Cardiac atrium fibroblast (primary cell): ENCODE measurements at places on chromosomes 11 and 22. TPM values are rescaled to one million over a fixed set of nuclear protein-coding genes. Genes with fewer than 3 reads are reported as not detected.

ATM gene
- total RNA-seq = 50.2 and 56.4 TPM in 2 replicates

BTBD10 gene
- total RNA-seq = 21.2 and 27.4 TPM in 2 replicates

INSC gene
- total RNA-seq = 2.3 TPM in 1 of 2 replicates, not detected in the other

MRGPRX4 gene
- not detected in 2 replicates for total RNA-seq

POLR2F gene
- 75.5 and 93.0 TPM in 2 replicates for total RNA-seq

KCNK7 gene
- not detected in 2 replicates for total RNA-seq

OR51E2 gene
- total RNA-seq = not detected in 2 replicates

BTG4 gene
- total RNA-seq = not detected in 2 replicates

MMP3 gene
- not detected in 2 replicates for total RNA-seq

TRIM6 gene
- 0.32 and 0.72 TPM in 2 replicates for total RNA-seq

INPP5J gene
- total RNA-seq = 0.16 TPM in 1 of 2 replicates, not detected in the other

PLA2G6 gene
- 10.3 and 15.1 TPM in 2 replicates for total RNA-seq

TSGA10IP gene
- not detected in 2 replicates for total RNA-seq

JAML gene
- total RNA-seq = not detected in 2 replicates

TMEM191C gene
- total RNA-seq = 0.32 and 0.54 TPM in 2 replicates

IFITM10 gene
- 0.18 and 0.65 TPM in 2 replicates for total RNA-seq

CARD18 gene
- total RNA-seq = not detected in 2 replicates

SEC14L6 gene
- not detected in 2 replicates for total RNA-seq

CFAP300 gene
- total RNA-seq = 10.0 and 10.8 TPM in 2 replicates

SHANK2 gene
- 0.18 and 0.49 TPM in 2 replicates for total RNA-seq

C11orf16 gene
- not detected in 2 replicates for total RNA-seq

OR8D1 gene
- total RNA-seq = not detected in 2 replicates

PNPLA2 gene
- total RNA-seq = 27.1 and 29.4 TPM in 2 replicates

CECR2 gene
- 2.4 and 3.1 TPM in 2 replicates for total RNA-seq

KRTAP5-9 gene
- not detected in 2 replicates for total RNA-seq

SERPIND1 gene
- under 0.01 and 0.16 TPM in 2 replicates for total RNA-seq

GALNT18 gene
- 1.3 and 7.8 TPM in 2 replicates for total RNA-seq

KCNA4 gene
- 1.1 TPM in 1 of 2 replicates, not detected in the other for total RNA-seq

PRODH gene
- total RNA-seq = not detected in 2 replicates

OR2AG1 gene
- total RNA-seq = not detected in 2 replicates

UPK3A gene
- total RNA-seq = not detected in 2 replicates

OR51S1 gene
- total RNA-seq = not detected in 2 replicates

BIRC3 gene
- total RNA-seq = under 0.01 and 0.81 TPM in 2 replicates

POTEH gene
- total RNA-seq = not detected in 2 replicates

MGAT3 gene
- total RNA-seq = 1.8 and 3.2 TPM in 2 replicates

FAM111B gene
- 1.3 and 2.0 TPM in 2 replicates for total RNA-seq

C1QTNF6 gene
- 20.1 and 20.4 TPM in 2 replicates for total RNA-seq

MS4A3 gene
- total RNA-seq = not detected in 2 replicates

PARVA gene
- total RNA-seq = 58.3 and 69.7 TPM in 2 replicates

ANKK1 gene
- not detected in 2 replicates for total RNA-seq

ART5 gene
- total RNA-seq = not detected in 2 replicates

TSPAN18 gene
- 2.7 and 3.2 TPM in 2 replicates for total RNA-seq

TMEM151A gene
- 0.54 and 1.5 TPM in 2 replicates for total RNA-seq

BIK gene
- not detected in 2 replicates for total RNA-seq

THY1 gene
- 45.8 and 46.6 TPM in 2 replicates for total RNA-seq

CRYAB gene
- 50.5 and 78.7 TPM in 2 replicates for total RNA-seq

LSP1 gene
- 8.7 and 35.7 TPM in 2 replicates for total RNA-seq

MAP6 gene
- 2.0 and 2.4 TPM in 2 replicates for total RNA-seq

LRRC74B gene
- total RNA-seq = not detected in 2 replicates
